ENCODE measurements at places on chromosomes 4 and X. TPM values are rescaled to one million over a fixed set of nuclear protein-coding genes. Genes with fewer than 3 reads are reported as not detected.

DNA sequence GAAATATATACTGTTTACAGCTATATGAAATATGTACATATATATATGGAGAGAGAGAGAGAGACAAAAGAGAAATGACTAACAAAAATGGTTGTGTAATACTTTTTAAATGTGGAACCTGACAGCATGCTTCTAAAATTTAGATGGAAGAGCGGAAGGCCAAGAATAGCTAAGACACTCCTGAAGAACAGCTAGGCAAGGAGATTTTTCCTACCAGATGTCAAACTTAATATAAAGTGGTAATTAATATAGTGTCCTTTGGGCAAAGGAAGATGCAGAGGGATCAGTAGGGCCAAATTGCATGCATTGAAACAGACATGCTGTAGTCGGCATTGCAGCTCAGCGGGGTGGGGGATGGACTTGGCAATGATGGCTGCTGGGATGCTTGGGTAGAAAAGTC, 45.2 kb downstream of the ADD1 start:
- no peak for DNase-seq

DNA sequence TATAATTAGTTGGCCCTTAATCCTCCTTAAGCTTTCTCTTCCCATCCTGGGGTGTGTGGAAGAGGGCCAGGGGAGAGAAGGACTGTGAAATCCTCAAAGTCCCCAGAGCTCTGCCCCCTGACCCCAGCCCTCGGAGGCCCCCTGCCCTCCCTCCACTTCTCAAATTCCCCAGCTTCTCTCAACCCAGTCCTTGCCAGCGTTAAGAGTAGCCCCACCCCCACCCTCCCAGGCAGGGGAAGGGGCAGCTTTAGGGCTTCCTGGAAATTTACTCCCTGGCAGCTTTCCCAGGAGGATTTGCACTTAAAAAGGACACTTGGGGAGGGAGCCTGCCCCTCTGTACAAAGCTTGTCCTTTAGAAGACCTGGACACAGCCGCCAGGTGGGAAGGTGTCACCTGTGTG, 11.8 kb upstream of the CD40LG start:
- DNase-seq, result no peak

DNA sequence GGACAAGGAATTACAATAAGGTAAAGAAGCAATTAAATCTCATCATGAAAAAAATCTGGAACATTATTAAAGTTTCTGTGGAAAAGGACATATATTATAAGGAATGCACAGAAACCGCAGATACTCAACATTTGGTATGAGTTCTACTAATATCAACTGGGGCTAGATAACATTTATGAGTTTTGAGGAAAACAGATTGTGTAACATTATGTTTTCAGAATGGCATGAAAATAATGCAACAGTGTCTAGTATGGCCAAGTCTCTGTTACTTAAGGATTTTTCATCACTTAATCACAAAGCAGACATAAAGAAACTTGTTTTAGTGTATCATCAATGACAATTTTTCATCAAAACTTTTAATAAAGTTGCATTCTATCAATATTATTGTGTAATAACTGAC, 785.0 kb downstream of the GLUD2 start:
- no peak for DNase-seq

DNA sequence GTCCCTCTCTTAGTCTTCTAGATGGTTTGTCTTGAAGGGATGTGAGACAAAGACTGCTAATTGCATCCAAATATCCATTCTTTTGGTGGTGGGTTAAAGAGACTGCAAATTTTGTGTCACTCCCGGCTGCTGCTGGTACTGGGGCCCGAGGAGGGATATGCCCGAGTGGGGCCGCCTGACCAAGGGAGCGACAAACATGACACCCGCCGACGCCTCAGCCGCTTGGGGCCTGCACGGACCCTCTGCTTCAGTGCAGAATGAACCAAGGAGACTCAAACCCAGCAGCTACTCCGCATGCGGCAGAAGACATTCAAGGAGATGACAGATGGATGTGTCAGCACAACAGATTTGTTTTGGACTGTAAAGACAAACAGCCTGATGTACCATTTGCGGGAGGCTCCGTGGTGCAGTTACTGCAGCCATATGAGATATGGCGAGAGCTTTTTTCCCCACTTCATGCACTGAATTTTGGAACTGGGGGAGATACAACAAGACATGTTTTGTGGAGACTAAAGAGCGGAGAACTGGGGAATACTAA, 13.6 kb upstream of the ARX start:
- no peak for DNase-seq

FOXO4 gene
- total RNA-seq, result 11.9 TPM

SPIN2A gene
- total RNA-seq, result 0.54 TPM

DNA sequence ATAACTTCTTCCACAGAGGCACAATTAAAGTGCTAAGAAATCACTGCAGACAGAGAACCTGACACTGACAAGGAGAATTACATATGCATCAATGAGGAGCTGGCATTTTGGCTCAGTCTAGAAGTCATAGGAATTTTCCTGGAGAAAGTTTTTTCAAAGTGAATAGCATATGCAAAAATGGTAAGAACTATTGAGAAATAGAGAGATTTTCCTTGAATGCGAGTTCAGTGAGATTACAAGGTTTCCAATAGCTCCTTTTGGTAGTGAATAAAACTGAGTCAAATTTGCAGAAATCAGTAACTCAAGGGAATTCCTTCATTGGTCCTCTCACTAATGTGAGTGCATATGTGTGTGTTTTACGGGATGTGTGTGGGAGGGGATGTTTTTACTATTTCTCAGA, 557.5 kb downstream of the PPARGC1A start:
- DNase-seq, result no peak

DNA sequence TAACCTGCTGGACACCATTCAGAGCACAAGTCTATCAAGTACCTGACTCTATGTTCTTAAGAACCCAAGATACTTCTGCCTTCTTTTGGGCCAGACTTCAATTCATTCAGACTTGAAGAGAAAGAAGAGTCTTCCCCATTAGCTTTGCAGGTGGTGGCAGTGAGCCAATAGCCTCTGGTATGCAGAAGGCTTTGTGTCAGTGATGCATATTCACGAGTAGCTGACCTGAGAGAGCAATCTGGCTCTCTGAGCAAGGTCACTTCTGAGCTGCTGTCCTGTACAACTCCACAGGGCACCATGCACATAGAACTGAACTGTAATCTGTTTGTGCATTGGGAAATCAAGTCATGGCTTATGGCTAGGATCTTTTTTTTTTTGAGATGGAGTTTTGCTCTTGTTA, 39.9 kb upstream of the SPINK2 start:
- no peak for DNase-seq

DNA sequence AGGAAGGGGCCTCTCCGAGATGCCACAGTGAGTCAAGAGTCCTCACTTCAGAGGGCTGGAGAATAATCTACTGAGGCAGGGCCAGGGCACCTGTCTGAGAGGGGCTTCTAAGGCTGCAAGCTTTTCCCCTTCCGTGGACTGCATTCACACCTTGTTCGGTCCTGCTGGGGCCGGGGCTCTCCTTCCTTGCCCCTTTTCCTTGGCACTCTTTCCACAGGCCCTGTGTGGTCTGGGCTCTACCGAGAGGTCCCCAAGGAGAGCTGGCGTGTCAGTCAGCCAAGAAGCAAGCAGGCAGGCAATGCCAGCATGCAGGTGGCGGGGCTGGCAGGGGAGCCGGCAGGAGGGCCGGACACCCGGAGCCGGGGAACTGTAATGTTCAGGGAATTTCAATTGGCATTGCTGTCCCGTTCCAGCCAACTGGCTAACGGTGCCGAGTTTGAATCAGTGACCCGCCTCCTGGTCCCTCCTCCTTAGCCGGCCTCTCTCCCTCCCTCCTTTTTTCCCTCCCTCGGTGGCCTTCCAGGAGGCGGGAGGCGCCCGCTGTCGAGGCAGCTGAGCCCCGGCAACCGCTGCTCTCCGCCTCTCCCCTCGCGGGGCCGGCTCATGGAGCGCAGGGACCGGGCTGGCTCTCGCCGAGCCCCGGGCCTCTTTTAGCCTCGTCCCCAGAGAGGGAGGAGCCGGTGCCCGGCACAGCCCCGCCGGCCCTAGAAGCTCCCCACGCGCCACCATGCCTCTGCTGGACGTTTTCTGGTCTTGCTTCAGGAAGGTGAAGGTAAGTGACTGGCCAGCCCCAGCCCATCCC, at the start of gene STARD8:
Gene STARD8 (plus strand): TSS at position 511 of the 802 bp plus-strand sequence. CDS start 217 bp downstream, at position 728.
- no peak for DNase-seq

- no peak for DNase-seq
Observed at GRCh38 chr4:139761461-139761860, 95.8 kb downstream of the MGST2 start.

SOX3 gene
- total RNA-seq, result not detected

- DNase-seq, result no peak
Observed at GRCh38 chrX:10120828-10121227, 35.9 kb upstream of the CLCN4 start.

DNA sequence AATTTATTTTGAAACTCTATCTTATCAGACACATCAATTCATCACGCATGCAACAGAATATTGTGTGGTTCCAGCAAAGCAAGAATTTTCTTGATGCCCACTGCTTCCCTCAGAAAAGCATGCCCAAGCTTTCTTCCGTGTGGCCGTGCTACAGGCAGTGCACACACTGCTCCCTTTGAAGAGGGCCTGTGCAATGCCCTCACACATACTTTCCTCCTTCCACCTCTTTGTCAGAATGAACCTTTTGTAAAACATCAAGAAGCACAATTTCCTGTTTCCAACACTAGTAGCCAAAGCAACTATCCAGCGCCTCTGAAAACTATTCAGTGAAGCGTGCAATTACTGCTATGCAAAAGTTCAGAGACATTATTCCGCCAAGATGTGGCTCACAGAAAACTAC, 201.7 kb downstream of the NLGN4X start:
- no peak for DNase-seq

- no peak for DNase-seq
Observed at GRCh38 chrX:138519296-138519695, 192.2 kb downstream of the FGF13 start.

GRCh38 chr4:2933566-2934076, 29.6 kb downstream of the NOP14 start:
- no peak for DNase-seq

GRCh38 chr4:10596586-10597290, 87.8 kb downstream of the CLNK start:
- DNase-seq, result no peak

DNA sequence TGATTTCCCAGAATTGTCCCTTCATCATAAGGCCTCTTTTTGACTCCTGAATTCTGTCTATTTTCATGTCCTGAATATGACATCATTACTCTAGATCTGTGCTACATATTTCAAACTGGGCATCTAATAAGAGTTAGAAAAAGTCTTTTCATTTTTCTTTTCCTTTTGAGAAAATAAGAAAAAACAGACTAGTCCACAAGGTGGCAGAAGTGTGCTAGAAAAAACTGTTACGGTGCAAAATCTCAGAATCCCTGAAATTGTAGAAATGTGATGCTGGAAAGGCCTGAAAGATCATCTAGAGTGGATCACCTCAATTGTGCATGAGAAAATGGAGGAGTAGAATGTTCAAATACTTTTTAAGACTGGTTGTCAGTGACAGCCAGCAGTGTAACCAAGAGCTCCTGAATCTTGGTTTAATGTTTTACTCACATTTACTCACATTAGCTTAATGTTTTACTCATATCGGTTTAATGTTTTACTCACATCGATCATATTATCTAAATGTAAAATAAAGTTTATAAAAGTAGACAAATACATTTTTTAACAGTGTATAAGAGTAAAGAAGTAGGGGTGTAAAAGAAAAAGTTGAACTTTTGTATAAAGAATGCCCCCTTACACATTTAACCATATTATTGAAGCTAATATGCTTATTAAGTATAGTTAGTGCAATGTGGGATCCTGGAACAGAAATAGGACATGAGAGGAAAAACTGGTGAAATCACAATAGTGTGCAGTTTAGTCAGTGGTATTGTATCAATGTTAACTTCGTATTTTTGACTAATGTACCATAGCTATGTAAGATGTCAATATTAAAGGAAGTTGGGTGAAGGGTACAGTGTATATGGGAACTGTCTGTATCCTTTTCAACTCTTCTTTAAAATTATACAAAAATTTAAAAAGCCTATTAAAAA, 15.2 kb downstream of the ASB11 start:
- DNase-seq, result no peak

- DNase-seq, result no peak
Observed at GRCh38 chr4:36133086-36133485, 111.2 kb downstream of the ARAP2 start.

GRCh38 chr4:148634476-148634875, 192.3 kb upstream of the NR3C2 start:
- DNase-seq, result no peak

Data from activated T-helper 1 cell treated with anti-CD3 and anti-CD28 coated beads, Interleukin-12 subunit alpha, Interleukin-12 subunit beta, Interleukin-2, Interleukin-4 antibody, amounts not matched to agents 30 ng/mL and 10 ng/mL and 1 ng/mL, durations not matched to agents 14 hours and 24 hours and 36 hours (primary cell).